ENCODE measurements at places on chromosomes 12 and 14.

- DNase-seq: no peak
Observed at GRCh38 chr14:80304125-80304766, 92.9 kb upstream of the DIO2 start.

GRCh38 chr12:98294051-98294805 is 221.2 kb upstream of the TMPO start:
- no peak for DNase-seq

DNA sequence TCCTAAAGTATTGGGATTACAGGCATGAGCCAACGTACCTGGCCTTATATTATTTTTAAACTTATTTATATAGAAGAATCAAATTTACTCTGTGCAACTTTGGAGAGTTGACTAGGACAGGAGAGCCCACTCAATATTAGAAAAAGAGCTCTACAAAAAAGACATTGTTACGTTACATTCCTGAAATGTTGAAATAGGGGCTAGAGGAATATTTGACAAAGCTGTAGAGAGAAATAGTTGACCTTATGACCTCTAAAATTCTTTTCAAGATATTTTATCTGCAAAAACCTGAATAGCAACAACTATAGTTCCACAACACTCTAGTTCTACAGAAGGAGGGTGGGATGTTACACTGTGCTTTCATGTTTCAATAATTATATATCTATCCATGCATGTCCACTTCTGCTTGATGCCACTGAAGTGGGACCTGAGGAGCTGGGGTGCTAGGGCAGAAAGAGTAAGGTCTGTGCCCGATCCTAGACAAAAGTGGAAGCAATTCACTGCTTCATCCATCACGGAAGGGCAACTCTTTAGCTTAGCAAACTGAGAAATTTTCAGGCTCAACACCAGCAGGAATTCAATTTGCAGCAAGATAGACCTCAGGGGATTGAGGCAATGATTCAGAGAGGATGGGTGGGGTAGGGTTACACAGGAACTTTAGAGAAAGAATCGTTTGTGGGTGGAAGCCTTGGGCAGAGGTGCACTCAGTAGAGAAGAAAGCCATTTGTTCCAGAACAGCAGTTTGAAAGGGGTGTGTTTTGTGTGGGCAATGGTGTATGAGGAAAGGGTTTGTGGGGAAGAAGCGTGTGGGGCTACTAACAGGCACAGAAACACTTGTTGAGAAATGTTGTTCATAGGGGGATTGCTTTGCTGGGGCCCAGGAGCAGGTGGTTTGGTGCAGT is 16.0 kb upstream of the RNASE10 start:
- DNase-seq: no peak

GRCh38 chr14:92040431-92041051 is 682 bp upstream of the TRIP11 start:
- DNase-seq: peak; percentile 38

- DNase-seq: peak; percentile 27
Observed at GRCh38 chr14:93369713-93370266, 22.8 kb downstream of the COX8C start.

DNA sequence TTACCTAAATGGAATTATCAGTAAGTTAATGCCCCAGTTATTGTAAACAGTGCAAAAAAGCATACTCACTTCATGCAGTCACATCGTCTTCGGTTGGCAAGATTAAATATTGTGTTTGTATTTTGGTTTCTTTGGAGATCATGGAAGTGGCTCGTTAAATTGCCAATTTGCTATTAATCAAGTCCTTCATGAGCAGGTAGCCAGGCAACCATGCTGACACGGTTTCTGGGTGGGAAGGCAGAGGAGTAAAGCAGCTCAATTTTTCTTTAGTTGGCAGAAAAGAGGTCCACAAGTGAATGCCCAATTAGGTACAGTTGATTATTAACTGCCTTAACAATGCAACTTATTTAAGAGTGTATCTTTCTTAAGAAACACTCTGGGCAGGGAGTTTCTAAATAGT is 43.9 kb downstream of the PPP4R3A start:
- DNase-seq: no peak

GRCh38 chr12:83559650-83560049 is 872.9 kb downstream of the TMTC2 start:
- DNase-seq: no peak

GRCh38 chr12:112261559-112261958 is 120.7 kb downstream of the HECTD4 start:
- DNase-seq: no peak

- no peak for DNase-seq
Observed at GRCh38 chr12:25730489-25731349, 177.6 kb upstream of the LMNTD1 start.

DNA sequence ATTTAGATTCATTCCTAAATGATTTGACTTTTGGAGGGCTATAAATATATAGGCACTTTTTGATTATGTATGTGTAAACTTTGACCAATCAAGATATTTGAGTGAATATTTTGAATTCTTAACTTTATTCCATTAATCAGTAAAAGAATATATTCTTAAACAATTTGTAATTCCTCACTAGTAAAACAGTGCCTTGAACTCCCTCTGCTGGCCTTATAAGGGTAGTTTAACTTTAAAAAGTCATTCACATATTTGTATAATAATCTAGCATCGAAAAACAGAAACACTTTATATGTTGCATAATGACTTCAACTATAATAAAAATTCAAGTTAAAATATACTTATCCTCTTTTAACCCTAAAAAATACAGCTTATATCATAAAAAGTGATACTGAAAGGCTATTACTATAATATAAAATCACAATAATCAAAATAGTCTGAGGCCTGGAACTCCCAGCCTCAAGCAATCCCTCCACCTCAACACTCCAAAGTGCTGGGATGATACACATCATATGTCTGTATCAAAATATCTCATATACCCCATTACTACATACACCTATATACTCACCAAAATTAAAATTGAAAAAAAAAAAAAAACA is 31.2 kb downstream of the CCDC59 start:
- DNase-seq: peak; percentile 6

DNA sequence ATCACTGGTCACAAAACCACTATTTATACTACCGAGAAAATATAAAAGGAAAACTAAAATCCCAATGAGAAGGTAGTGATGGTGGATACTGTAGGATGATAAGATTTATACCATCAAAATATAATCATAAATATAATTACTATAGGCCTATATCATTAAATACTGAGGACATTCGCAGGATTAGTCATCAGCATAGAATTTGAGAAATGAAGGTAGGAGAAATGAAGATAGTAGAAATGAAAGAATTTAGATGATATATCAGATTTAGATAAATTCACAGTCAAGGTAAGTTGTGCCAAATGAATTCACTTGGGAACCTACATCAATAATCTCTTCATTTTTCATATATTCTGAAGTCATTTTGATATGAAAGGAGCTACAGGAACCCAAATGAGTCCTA is 82.8 kb downstream of the DAAM1 start:
- no peak for DNase-seq

GRCh38 chr12:54689984-54690383 is 41.8 kb upstream of the DCD start:
- no peak for DNase-seq

DNA sequence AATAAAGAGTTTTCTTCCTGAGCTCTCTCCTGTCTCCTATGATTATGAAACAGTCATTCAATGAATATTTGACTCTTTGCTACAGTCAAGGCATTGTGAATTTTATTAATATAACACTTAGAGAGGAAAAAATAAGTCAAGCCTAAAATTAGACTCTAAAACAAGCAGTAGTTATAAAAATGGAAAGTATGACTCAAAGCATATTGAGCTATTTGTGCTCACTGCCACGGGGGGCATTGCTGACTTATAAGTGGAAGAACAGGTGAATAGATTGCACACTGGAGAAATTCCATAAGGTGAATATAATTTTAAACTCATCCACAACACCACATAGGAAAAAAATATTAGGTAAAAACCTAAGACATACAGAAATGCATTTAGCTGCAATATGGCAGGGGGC is 87.7 kb upstream of the CCDC196 start:
- no peak for DNase-seq

- no peak for DNase-seq
Observed at GRCh38 chr14:31283578-31284252, 76.1 kb upstream of the HECTD1 start.

DNA sequence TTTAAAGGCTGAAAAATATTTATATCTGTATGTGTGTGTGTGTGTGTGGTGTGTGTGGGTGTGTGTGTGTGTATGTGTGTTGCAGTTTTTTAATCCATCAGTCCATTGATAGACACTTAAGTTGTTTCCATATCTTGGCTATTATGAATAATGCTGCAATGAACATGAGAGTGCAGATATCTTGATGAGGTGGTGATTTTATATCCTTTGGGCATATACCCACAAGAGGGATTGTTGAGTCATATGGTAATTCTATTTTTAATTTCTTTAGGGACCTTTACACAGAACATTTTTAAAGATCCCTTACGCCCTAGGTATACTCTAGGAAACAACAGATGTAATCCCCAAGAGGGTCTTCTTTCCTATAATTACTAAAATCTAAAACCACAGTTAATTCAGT is 154.5 kb upstream of the CLEC14A start:
- DNase-seq: no peak

DNA sequence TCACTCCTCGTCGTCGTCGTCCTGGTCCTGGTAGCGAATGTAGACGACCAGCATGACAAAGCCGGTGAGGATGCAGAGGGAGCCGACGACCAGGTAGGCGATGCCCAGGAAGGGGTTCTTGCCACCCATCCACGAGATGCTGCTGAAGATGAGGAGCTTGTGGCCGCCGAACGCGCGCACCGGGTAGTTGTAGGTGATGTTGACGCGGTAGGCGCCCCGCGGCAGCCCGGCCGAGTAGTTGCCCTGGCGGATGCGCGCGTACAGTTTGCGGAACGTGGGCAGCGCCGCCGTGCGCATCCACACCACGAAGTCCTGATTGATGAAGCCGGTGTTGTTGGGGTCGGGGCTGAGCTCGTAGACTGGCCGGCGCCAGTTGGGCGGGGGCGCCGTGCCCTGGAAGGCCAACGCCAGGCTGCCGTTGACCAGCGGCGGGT is 1.0 kb downstream of the TMEM30B start:
- DNase-seq: no peak

DNA sequence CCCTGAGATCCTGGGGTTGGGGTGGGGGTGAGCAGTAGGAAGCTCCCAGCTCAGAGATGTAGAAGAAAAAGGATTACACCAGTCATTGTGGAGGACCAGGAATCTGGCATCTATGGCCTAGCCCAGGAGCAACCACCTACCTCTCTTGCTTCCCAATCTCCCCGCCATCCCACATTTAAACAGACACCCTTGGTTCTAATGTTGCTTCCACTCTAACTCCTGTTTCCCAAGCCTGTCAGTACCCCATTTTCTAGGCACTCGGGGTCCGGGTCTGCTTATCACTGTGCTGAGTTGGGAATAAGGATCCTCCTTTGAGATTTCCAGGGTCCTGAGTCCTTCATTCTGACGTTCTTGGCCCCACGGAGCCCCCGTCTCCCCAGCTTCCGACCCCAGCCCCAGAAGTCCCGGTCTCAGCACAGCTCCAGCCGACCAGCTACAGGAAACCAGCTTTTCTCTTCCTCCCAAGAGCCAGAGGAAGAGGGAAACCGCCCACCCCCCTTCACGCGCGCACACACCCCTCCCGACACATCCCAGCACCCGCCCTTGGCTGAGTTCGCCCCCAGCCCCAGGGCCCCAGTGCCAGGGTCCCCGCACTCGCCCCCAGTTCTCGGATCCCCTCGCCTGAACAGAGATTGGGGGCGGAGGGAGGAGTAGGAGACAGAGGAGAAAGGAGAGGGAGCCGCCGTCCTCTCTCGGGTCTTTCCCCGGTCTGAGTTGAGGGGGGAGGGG is 1.2 kb downstream of the ITGA5 start:
- DNase-seq: no peak

DNA sequence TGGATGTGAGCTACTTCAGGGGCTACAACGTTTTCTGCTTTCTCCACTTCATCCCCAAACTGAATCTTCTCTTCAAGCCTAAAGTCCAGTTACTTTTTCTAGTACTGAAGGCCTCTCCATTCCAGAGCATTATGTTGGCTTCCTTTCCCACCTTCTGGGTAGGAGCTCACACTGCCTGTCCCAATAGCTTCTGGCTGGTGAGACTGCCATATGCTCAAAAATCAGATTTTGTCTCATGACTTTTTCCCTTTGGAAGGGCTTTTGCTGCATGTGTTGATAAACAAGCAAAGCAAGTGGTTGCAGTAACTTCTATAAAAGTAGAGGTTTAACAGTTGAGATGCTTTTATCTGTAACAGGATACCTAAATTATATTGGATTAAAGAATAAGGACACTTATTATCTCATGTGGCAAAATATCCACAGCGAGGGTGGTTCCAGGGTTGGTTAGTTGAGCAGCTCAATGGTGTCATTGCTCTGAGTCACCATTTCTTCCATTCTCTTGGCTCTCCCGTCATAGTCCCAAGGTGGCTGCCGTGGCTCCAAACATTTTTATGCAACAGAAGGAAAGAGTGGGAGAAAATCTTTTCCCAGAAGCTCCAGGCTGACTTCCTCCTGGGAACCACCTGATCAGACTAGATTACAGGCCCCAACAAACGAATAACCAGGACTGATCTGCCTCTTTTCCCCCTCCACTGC is 15.1 kb upstream of the PPFIBP1 start:
- no peak for DNase-seq

DNA sequence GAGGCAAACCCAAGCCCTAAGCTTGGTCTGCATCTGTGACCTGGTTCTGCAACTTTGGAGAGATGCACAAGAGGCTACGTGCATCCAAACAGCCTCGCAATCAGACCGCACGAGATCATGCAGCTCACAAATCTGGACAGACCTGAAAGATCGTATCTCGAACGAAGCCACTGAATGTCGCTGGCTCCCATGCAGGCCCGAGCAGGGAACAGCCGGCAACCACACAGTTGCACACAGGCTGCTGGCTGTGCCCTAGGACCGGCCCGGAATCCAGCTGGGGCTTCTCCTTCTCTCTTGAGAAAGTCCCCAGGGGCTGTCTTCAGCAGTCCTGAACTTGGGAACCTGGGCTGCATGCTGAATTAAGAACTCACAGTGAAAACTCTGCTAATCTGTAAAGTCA is 27.9 kb downstream of the WNT5B start:
- no peak for DNase-seq

GRCh38 chr14:65187421-65188049 is 85.2 kb upstream of the MAX start:
- DNase-seq: no peak

DNA sequence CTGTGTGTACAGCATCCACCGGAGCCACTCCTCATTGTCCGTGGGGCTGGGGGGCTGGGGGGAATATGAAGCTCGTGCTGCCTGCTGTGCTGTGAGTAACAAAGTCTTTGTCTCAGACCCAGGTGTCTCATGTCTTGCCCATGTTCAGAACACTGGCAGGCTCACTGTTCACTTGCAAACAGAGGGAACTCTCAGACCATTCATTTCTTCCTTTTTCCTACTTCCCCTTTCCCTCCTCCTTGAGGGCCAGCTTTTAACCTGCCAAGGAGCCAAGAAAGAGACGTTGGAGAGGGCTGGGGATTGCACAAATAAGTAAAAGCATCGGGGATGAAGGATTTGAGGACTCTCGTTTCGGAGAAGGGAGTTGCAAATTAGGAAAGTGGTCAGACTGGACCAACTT is 21.6 kb downstream of the GPR132 start:
- DNase-seq: no peak

DNA sequence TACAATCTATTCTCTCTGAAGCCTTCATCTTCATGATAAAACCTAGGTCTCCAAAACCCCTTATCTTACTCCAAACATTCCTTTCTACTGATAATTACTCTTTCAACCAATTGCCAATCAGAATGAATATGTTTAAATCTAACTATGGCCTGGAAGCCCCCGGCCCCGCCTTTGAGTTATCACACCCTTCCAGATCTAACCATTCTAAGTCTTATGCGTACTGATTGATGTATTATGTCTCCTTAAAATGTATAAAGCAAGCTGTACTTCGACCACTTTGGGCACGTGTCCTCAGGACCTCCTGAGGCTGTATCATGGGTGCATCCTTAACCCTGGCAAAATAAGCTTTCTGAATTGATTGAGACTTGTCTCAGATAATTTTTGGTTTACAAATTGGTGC is 14.4 kb downstream of the PABPN1 start:
- no peak for DNase-seq
